ENCODE measurements at places on chromosomes 1 and 21.

GRCh38 chr1:99763956-99764355 lies 2.5 kb downstream of the FRRS1 start:
- no peak for DNase-seq

- DNase-seq = no peak
Measured at GRCh38 chr1:230588323-230588746, 53.9 kb upstream of the COG2 start.

GRCh38 chr1:203503836-203504235 lies 9.9 kb downstream of the OPTC start:
- no peak for DNase-seq

- DNase-seq = no peak
Measured at GRCh38 chr21:16572032-16572431, 842.2 kb downstream of the USP25 start.

GRCh38 chr21:37513383-37513782 lies 146.8 kb downstream of the DYRK1A start:
- DNase-seq = no peak

DNA sequence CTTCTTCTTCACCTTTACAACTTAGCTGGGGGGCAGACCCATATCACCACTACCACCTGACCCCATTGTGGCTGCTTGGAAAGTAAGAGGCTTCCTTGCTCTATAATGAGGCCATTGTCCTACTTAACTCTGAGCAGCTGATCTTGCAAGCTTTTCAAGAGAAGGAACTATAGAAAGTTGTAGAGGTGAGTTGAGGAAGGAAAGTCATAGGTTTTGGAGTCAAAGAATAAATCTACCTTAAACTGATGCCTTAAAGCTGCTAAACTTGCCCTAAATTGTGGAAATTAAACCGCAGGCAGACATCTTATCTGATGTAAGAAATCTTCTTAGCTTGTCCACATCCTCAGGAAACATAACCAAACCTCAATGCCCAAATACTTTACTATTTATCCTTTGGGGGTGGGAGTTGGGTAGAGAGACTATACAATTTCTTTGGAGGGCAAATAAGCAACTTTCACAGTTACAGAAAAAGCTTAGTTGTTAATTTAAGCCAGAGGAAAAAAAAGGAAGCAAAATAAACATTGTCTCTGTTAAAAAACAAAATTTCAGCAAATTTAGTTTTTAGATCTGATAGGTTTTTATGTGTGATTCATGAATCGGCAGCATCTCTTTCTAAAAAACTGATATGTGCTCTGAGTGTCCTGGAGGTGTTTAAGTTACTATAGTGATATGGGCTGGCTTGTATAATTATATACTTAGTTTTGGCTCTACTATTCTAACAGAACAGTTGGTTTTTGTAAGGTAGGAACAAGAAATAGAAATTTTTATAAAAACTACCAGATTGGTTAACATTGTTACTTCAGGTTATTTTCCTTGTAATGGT lies 4.7 kb downstream of the IL23R start:
- no peak for DNase-seq

GRCh38 chr21:44058652-44058964 lies 46.5 kb downstream of the TRAPPC10 start:
- no peak for DNase-seq

- DNase-seq = no peak
Measured at GRCh38 chr1:224799083-224799482, 130.4 kb upstream of the DNAH14 start.

GRCh38 chr1:41862384-41863221 lies 56.1 kb downstream of the HIVEP3 start:
- peak; percentile 96 for DNase-seq

- DNase-seq = no peak
Measured at GRCh38 chr1:207025146-207025880, 7.2 kb downstream of the C1orf116 start.

DNA sequence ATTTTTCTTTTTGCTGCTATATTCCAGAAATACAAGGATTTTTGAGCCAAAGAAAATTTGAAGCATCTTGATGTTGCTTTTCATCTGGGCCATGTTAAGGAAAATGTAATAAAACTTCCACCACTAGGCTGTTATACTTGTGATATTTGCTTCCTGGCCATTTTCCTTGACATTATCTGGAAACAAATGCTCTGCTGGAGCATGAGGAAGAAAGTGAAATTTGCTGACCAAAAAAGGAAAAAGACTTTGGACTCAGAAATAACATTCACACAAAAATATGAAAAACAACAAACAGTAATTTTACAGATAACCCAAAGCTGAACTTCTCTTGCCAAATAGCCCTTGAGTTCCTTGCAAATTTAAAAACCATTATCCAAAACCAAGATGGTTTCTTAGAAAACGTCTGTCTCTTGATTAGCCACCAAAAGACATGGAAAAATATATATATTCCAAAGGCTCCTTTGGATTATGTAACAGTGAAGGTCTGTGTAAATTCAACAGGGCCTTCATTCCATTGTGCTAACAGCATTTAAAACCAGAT lies 344.5 kb downstream of the LMX1A start:
- no peak for DNase-seq

DNA sequence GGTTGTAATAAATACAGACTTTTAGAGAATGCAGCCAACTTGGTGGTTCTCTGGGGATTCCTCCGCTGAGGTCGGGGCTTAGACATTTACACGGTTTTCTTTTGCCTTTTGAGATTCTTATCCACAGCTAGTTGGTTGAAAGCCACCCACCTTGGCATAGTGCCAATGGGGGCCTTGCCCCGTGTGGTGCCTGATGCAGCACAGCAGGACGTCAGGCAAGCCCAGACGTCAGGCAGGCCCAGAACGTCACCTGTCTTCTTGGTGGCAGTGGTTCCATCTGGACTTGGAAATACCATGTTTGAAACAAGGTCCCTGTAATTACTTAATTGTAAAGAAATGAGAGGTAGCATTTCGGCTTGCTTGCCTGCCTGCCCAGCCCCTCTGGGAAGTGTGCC lies 78.5 kb downstream of the GALNT2 start:
- DNase-seq = no peak

- DNase-seq = no peak
Measured at GRCh38 chr1:26119892-26120608, 8.4 kb downstream of the PDIK1L start.

DNA sequence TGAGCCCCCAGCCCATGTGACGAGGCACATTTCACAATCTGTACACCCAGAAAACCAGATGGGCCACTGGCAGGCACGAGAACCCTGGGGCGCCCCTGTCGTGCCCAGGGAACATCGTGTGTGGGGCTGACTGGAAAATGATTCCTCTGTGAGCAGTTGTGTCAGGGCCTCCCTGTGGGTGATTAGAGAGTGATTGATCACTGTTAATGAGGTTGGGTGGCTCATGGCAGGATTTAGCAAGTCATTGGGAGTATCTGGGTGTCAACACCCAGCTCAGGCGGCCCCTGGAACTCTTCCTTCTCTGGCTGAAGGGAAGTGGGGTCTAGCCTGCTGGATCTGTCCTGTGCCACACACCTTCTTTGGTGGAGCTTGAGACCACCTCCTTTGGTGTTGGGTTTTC lies 5.7 kb downstream of the GRHL3 start:
- no peak for DNase-seq

GRCh38 chr1:3712573-3713535 lies 39.4 kb upstream of the CCDC27 start:
- no peak for DNase-seq

DNA sequence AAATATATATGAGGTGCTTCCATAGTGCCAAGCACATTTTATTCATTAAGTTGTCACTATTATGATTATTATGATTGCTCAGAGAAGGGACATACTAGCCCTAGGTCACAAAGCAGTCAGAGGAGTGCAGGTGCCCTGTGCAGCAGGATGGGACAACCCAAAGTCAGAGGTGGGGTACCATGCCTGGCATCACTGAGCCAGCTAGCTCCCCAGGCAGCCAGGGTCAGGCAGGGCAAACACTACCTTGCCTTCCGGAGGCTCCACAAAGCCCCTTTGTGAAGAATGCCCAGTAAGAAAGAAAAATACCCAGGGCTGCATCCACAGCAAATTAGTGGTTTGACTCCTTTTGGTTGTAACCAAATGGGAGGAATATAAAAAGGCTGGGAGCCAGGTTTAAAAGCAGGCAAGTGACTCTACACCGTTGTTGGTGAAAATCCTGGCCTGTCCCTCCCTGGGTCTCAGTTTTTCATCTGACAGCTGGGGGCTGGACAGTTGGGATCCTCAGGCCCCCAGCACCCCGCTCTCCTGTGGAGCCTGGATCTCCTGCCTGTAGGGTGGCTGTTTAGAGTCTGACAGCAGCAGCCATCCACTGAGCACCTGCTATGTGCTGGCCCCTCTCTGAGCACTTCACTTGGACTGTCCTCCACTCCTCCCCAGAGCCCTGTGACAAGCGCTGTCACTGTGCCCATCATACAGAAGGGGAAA lies 98.8 kb downstream of the GLIS1 start:
- peak; percentile 29 for DNase-seq

GRCh38 chr1:162040001-162040400 lies 16.3 kb upstream of the OLFML2B start:
- DNase-seq = no peak

GRCh38 chr21:25977068-25977611 lies 193.4 kb downstream of the APP start:
- no peak for DNase-seq

- no peak for DNase-seq
Measured at GRCh38 chr1:12728391-12728790, 12.5 kb downstream of the AADACL3 start.

- no peak for DNase-seq
Measured at GRCh38 chr1:100959502-100960060, 63.7 kb downstream of the SLC30A7 start.

GRCh38 chr1:108852221-108852975 lies 4.5 kb downstream of the AKNAD1 start:
- no peak for DNase-seq

DNA sequence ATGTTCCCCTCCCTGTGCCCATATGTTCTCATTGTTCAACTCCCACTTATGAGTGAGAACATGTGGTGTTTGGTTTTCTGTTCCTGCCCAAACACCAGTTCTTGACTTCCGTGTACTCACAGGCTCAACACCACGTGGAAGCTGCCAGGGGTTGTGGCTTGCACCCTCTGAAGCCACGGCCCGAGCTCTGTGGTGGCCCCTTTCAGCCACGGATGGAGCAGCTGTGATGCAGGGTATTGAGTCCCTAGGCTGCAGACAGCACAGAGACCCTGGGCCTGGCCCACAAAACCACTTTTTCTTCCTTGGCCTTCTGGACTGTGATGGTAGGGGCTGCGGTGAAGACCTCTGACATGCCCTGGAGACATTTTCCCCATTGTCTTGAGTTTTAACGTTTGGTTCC lies 111.6 kb downstream of the SYT14 start:
- no peak for DNase-seq

- DNase-seq = no peak
Measured at GRCh38 chr1:215631489-215631888, 64.4 kb downstream of the KCTD3 start.

DNA sequence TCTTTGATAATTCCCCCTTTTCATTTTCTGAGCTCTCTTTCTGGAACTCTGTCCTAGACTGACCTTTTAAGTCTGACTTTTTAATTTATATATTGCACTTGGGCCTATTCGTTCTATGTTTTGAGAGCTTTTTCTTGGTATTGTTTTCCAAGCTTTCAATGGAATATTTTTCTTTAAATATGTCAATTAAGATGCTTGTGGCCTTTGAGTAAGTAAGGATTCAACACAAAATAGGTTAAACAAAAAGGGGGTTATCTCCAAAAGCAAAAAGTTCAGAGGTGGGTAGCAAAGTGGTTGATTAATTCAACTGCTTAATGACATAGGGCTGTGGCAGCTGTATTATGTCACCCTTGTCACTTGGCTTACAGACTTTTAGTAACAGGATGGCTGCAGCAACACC lies 315.9 kb downstream of the LMX1A start:
- no peak for DNase-seq

GRCh38 chr1:91529856-91530255 lies 29.2 kb downstream of the CDC7 start:
- DNase-seq = no peak

GRCh38 chr1:21530368-21531016 lies 21.3 kb downstream of the ALPL start:
- no peak for DNase-seq

- no peak for DNase-seq
Measured at GRCh38 chr1:5911871-5912271, 80.4 kb downstream of the NPHP4 start.

- no peak for DNase-seq
Measured at GRCh38 chr1:169175461-169175860, 69.0 kb downstream of the ATP1B1 start.

DNA sequence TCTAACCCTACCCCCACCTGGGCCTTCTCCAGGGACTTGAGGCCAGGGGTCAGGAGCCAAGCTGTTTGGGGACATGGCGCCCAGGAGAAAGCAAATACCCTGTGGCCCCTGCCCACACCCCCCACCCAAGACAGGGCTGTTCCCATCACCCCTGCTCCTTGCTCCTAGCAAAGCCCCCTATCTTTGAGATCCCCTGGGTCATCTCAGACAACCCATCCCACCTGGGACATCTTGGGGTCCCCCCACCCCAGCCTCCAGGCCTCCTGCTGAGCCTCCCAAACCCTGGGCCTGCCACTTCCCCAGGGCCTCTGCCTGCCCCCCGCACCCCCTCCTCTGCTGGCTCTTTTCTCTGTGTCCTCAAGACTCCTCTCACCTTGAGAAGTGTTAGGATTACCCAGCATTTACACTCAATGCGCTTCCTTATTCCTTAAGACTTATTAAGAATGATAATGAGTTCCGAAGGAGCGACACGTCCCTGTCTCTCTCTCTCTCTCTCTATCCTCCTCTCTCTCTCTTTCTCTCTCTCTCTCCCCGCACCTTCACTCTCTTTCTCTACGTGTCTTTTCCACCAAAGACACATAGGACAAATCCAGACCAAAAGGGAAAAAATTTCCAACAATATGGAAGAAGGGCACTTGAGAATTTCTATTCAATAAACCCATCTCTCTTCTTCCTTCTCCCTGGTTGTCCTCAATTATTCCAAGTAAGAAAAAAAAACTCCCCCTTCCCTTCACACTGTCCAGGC lies 7.2 kb downstream of the CASZ1 start:
- no peak for DNase-seq

GRCh38 chr1:244395965-244396364 lies 55.7 kb downstream of the ADSS2 start:
- peak; percentile 76 for DNase-seq

- DNase-seq = no peak
Measured at GRCh38 chr1:44059664-44060355, 28.5 kb upstream of the SLC6A9 start.

GRCh38 chr1:81179242-81179641 lies 621.5 kb upstream of the ADGRL2 start:
- DNase-seq = no peak

DNA sequence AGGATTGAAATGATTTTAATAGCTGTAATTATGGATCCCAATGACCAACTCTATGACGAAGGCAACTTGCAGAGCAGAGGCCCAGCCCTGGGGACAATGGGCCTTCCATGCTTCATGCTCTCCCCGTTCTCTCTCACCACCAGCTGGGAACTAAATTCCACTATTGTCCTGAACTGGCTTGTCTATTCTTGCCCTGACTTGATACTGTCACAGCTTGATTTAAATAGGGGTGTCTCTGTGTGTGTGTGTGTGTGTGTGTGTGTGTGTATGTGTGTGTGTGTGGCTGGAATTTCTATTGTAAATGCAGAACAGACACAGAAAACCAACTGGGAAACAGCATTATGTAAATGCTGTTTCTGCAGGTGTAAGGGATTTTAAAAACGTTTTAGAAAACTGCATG lies 57.0 kb downstream of the SLC22A15 start:
- DNase-seq = no peak

All from islet precursor cell (in vitro differentiated cells).